ENCODE measurements at places on chromosomes 3 and 15.

DNA sequence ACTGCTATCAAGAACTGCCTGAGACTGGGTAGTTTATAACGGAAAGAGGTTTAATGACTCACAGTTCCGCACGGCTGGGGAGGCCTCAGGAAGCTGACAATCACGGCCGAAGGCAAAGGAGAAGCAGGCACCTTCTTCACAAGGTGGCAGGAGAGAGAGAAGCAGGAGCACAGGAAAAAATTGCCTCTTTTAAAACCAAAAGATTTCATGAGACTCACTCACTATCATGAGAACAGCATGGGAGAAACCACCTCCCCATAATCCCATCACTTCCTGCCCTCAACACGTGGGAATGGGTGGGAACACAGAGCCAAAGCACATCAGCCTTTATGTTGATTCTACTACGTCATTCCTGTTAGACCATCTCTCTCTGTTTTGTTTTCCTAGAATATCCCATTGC, 650.9 kb upstream of the SEMA6D start:
- no peak for DNase-seq

GRCh38 chr3:5011555-5012256, 32.5 kb downstream of the BHLHE40 start:
- peak; percentile 98 for DNase-seq

- no peak for DNase-seq
Observed at GRCh38 chr15:82585072-82585471, 44.8 kb upstream of the RPS17 start.

GRCh38 chr3:64030741-64031140, 7.4 kb upstream of the PSMD6 start:
- DNase-seq: peak; percentile 73

- DNase-seq: no peak
Observed at GRCh38 chr3:89795506-89795905, 688.1 kb downstream of the EPHA3 start.

DNA sequence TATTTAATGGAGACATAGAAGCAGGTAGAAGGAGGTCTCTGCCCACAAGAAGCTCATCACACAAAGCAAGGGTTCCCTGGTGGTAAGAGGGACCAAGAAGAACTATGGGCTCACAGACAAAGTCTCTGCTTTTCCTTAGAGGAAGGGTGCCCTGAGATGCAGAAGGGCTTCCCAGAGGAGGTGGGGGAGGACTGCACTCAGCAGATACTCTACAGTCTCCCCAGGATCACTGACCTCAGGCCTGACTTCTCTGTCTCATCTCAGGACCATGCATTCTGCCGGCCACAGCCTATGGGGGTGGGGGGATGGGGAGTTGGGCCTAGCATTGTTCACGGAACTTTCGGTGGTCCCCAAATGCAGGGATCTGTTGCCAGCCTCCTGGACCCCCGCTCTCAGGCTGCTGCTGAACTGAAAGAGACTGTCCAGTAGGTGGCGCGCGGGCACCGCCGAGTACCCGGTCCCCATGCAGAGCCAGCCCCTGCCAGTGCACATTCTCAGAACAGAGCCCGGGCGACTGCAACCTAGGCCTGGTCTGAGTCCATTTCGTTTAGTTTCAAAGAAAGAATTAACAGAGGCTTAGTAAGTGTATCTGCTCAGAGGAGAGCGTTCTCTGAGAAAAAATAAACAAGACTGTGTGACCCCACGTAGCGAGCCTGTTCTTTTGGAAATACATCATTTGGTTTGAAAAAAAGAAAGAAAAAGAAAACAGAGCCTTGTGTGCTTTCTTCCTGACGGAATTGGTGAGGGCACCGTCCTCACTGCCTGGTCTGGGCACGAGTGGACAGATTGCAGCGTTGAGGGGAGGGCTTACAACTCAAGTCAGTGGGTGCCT, 74.1 kb downstream of the LRTM1 start:
- DNase-seq: peak; percentile 25

- DNase-seq: no peak
Observed at GRCh38 chr15:27535445-27536129, 563.5 kb downstream of the OCA2 start.

GRCh38 chr3:188125076-188125475, 28.9 kb upstream of the LPP start:
- DNase-seq: no peak

DNA sequence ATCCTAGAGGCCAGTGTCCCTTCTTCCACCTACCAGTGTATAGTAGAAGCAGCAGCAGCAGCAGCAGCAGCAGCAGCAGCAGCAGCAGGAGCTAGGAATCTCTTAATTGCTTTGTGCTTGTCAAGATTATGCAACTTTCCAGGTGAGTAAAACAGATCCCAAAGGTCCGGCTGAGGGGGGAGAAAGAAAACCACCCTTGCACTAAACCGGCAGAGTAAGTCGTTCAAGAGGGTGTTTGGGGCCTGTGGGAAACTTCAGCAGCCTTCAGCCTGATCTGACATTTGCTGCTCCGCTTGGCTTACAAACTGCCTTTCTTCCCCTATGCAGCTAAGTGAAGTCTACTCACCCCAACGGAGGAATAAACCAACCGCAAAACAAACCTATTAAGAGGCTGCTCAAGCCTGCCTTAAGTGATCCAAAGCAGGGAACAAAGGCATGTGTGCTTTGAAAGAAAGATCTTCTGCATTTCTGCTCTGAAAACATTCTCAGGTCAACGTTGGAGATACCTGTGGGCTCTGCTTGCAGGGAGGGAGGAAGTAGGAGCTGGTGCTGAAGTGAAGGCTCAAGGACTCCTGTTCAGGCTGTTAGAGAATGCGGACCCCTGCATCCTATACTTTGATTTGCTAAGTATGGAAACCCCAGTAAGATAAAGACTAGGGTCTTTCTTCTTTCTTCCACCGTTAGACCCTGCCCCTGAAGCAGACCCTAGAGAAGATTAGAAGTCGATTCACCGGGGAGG, 35.7 kb upstream of the DLG1 start:
- no peak for DNase-seq

GRCh38 chr15:92616621-92617548, 38.7 kb downstream of the FAM174B start:
- DNase-seq: no peak

DNA sequence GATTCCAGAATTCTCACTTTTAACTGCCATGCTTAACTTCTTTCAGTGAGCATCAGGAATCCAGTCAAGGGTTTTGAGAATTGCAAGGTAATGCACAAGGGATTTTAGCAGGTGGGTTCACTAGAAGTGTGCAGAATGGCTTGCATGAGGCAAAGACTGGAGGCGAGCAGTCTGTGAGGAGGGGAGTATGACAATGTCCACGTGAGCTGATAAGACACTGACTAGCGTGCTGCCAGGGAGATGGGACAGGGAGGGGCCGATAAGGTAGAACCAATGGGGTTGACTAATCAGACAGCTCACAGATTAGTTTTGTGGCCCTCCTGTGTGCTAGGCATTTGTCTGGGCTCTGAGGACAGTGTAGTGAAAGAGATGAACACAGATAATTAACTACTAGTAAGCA, 102.0 kb upstream of the DAZL start:
- no peak for DNase-seq

DNA sequence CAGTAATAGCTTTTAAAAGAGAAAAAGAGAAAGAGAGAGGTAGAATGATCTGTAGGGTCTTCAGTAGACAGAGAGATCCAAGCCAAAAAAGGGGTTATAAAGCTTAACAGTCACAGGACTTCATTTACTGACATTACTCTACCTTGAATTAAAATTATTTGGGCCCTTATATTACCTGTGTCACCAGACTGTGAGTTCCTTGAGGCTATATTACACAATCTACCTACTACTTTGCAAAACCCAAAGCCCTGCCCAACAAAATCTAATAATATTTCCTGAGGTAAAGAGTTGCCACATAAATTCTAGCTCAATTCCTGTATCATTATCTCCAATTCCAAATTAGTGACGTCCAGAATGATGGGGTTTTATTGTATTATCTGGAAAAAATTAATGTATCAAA, 1.9 kb downstream of the UBR1 start:
- DNase-seq: no peak

DNA sequence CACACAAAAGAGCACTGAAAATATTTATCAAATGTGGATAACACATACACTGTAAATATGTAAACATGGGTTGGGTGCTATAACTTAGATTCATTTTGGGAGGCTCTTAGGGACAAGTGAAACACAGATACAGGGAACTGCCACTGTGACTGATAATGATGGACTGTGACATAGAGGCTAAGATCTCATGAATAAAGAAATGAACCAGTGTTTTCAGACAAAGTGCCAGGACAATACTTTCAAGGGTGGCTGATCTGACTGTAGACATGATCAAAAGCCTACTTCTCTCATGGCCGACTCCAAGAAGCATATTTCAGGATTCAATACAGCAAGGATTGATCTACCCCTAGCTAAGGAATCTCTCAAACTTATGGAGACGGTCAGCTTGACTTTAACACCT, 353.8 kb downstream of the FGF12 start:
- no peak for DNase-seq

DNA sequence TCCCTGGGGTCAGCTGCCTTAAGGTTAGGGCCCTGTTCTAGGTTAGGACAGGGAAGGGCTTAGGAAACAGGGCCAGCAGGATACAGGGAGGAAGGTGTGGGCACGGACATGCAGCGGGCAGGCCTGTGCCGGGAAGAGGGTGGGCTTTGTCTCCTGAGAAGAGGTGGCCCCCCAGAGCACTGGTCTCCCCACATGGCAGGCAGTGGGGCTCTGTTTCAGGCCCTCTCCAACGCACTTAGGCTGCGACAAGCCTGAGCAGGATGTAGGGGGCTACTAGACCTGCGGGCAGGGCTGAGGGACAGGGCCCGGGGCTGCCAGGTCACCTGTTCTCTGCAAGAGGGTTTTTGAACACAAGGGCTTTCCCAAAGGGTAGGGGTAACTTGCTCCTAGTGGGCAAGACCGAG, 33.5 kb downstream of the KLF13 start:
- no peak for DNase-seq

DNA sequence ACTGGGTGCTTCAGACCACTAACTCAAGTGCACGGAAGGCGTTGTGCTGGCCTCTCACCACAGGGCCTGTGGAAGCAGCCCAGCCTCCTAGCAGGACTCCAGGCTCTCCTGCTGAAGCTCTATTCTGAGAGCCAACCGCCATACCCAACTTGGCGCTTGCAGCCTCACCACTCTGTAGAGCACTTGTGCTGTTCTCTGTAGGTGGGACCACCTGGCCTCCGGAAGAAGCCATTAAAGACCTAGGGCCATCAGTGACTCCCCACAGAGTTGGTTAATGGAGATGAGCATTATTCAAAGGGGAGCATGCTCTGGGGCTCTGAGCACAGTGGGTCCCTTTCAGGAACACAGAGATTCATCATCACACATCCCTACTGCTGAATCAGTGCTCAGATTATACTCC, 50.9 kb downstream of the C3orf85 start:
- DNase-seq: no peak

DNA sequence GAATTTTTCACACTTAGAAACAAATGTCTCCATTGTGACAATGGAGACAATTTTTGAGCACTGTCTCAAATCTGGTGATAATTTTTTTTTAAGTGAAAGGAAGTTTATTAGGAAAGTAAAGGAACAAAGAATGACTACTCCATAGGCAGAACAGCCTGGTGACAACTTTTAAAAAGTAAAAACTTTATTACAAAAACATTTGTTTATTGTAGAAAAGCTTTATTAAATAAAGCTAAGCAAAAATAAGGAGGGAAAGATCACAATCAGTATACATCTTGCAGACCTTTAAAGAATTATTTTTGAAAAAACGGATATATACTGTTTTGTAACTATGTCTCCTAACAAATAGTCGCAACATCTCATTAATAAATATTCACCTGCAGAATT, 688 bp upstream of the OXSM start:
- DNase-seq: no peak

- no peak for DNase-seq
Observed at GRCh38 chr3:4222574-4223175, 80.5 kb upstream of the SETMAR start.

GRCh38 chr3:25150199-25150598, 277.9 kb upstream of the RARB start:
- no peak for DNase-seq

GRCh38 chr3:29531644-29532043, 250.8 kb downstream of the RBMS3 start:
- DNase-seq: no peak

- DNase-seq: no peak
Observed at GRCh38 chr15:42087460-42087859, 6.9 kb downstream of the PLA2G4D start.

DNA sequence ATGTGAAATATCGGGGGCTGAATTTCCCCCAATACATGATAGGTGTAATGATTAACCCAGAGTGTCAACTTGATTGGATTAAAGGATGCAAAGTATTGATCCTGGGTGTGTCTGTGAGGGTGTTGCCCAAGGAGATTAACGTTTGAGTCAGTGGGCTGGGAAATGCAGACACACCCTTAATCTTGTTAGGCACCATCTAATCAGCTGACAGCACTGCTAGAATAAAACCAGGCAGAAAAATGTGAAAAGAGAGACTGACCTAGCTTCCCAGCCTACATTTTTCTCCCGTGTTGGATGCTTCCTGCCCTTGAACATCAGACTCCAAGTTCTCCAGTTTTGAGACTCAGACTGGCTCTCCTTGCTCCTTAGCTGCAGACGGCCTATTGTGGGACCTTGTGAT, 247.8 kb downstream of the OTOL1 start:
- DNase-seq: no peak

DNA sequence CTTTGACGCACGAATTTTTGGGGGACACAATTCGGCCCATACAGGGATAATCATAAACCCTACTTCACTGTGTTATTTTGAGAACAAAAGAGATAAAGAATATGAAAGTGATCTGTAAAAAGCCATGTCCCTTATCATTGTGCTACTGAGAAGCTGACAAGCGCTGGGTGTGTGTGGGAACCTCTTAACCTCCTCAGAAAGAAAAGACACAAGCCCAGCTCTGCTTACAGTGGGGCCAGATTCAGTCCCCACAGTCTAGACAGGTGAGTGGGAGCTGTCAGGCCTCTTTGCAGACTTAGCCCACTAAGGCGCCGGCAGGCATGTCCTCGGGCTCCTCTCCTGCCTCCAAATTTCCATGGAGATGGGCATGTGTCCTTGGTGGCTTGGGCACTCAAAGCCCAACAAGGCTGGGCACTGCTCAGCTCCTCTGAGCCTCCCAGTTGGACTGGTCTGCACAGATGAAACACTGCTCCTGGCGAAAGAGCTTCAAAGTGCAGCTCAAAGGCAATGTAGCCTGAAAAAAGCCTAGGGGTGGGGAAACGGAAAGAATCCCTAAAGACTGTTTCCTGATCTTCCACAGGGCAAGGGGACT, 64.4 kb upstream of the ETV5 start:
- DNase-seq: no peak

GRCh38 chr3:71702131-71703024, 22.8 kb downstream of the EIF4E3 start:
- DNase-seq: no peak

- no peak for DNase-seq
Observed at GRCh38 chr15:83225449-83225848, 17.8 kb upstream of the HDGFL3 start.

DNA sequence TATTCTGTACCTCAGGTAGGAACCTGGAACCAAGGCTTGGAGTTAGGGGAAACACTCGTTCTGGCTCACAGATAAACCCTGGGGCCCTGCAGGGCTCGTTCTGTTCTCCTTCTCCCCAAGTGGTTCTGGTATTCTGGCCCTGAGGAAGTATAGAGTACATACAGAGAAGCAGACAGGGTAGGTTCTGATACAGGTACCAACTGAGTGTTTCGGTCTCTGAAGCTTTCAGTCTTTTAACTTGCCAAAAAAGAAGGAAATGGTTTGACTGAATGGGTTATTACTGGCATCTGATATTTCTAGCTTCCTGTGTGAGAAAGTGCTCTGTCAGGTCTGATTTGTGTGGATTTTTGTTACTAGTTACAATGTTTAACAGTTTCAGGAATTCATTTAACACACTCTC, 67.3 kb downstream of the UBE2E2 start:
- DNase-seq: no peak

All from stimulated activated naive B cell treated with anti-CD40 and anti-IgM and Interleukin-4, amounts not matched to agents 10 μg/mL and 1 μg/mL and 100 μg/mL, for 72 hours (primary cell).